ENCODE measurements at places on chromosomes 16 and 17.

DNA sequence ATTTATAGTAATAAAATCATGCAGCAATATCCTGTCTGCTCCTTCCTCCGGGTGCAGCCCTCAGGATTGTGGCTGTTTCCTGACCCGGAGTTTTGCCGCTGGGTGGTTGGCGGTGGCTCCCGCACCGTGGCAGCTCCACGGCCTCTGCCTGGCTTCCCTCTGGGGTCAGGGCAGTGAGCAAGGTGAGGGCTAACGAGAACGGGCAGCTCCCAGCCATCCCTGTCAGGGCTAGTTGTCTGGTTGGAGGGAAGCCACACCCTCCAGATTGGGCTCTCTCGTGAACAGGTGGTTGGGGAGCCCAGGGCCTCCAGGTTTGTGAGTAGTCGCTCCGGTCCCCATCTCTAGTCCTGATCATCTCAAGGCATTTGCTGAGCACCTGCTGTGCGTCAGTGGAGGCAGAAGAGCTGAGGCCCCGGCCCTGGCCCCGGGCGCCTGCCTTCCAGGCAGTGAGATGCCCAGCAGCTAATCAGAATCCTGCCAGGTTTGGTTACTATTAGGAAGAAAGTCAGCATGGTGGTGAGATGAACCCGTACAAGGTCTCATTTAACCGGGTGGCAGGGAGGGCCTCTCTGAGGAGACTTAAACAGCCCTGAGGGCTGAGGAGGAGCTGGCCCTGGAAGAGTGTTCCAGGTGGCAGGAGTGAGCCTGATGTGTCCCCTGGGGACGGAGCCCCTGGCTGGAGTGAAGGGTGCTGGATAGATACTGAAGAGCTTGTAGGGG, 2.3 kb upstream of the NUDT16L1 start:
- no peak for DNase-seq

GRCh38 chr17:38908676-38909181, 16.7 kb upstream of the LASP1NB start:
- no peak for DNase-seq

GRCh38 chr17:3647769-3648555, 11.4 kb downstream of the CTNS start:
- peak; percentile 38 for DNase-seq

DNA sequence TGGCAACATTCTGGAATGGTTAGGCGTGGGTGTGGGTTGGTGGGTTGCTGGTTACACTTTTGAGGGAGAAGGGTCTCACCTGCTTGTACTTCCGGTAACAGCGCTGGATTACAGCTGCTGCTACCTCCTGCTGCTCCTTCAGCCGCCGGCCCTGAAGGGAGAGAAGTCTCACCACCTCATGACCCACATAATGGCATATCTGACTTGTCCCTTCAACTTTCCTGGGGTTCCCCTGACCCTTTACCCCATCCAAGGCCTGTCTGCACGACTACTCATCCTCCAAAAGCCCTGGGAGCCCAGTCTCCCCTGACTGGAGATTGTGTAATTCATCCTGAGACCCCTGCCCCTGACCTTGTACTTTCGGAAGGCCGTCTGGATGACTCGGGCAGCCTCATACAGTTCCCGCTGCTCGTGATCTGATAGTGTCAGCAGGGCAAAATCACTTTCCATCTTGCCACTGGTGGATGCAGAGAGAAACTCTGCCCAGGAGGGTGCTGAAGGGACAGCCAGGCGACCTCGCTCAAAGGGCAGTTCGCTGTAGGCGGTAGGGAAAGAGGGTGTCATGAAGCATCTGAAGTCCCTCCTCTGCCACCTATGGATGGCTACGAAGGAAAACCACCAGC, 2.0 kb upstream of the SPAG7 start:
- DNase-seq, result peak; percentile 19

DNA sequence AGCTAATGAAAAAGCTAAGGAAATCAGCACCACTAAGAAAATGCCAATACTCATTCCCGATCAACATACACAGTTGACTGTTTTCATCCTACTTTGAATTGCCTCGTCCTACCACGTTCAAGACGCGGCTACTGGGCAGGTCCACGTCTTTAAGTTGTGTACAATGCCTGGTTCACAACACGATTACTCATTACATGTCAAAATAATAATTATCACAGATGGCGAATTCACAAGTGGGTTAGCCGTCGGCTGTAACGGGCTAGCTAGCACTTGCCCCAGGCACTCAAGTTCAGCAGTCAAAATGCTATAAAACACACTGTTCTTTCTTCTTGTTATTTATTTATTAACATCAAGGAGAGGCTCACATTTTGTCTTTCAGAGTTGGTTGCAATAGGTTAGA, 124.2 kb downstream of the ZFHX3 start:
- DNase-seq, result no peak

DNA sequence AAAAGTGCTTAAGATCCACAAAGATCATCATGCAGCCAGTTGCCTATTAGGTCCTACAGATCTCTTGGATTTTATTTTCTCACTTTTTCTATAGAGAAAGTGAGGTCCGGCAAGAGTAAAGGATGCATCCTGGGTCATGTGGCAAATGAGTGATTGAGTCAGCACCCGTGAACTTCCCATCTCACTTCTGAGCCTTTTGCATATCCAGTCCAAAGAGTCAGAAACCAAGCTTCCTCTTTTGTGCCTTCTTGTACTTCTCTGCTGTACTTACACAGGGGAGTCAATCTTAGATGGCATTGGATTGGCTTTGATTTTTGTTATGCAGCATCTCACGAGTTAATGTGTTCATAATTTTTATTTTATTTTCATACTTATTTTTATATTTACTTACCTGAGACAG, 114.2 kb upstream of the IRX5 start:
- peak; percentile 8 for DNase-seq

GRCh38 chr16:31421587-31421986, 6.6 kb downstream of the COX6A2 start:
- DNase-seq, result no peak

DNA sequence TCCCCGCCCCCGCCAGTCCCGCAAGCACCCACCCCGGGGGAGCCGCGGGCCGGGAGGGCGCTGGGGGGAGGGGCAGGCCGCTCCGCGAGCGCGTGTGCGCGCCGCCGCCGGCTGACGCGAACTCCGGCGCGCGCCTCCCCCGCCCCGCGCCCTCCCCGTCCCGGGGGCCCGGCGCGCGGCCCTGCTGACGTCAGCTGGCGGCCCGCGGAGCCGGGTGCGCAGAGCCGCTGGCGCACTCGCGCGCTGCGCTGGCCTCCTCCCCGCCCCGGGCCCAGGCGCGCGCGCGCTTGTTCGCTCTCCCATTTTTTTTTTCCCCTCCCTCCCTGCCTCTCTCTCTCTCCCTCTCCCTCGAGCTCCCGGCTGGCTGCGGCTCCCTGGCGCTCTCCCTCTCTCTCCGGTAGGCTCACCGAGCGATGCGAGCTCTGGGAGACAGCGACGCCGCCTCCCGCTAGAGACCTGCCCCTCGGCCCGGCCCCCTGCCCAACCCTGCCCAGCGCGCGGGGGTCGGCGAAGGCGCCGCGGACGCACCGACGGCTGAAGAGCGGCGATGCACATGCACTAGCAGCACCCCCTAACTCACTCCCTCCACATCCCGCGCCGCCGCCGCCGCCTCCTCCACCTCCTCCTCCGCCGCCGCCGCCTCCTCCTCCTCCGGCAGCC, at the start of gene GNAO1:
GNAO1 (plus strand) TSS at position 334 of the 660 bp plus-strand sequence. CDS start 747 bp downstream, outside the sequence.
- DNase-seq, result peak; percentile 45

GRCh38 chr17:77842528-77843147, 115.9 kb upstream of the TNRC6C start:
- DNase-seq, result peak; percentile 92

- no peak for DNase-seq
These were observed 142.6 kb upstream of the CRHR1 start for GRCh38 chr17:45641541-45641940.

GRCh38 chr17:5678171-5678570, 93.9 kb upstream of the NLRP1 start:
- DNase-seq, result no peak

DNA sequence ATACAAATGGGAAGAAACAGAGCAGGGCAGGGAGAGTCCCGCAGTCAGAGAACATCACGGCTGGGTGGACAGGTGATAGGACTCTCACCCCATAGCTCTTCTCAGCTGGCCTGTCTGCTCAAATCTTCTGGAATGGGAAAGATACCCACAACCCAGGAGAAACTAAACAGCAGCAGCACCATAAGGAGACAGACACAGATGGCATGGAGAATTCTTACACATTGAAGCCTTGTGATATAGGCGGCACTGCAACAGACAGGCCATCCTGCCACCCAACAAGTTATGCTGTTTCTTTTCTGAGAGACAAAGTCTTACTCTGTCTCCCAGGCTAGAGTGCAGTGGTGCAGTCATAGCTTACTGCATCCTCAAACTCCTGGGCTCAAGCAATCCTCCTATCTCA, 8.6 kb upstream of the ANKRD40CL start:
- DNase-seq, result no peak

DNA sequence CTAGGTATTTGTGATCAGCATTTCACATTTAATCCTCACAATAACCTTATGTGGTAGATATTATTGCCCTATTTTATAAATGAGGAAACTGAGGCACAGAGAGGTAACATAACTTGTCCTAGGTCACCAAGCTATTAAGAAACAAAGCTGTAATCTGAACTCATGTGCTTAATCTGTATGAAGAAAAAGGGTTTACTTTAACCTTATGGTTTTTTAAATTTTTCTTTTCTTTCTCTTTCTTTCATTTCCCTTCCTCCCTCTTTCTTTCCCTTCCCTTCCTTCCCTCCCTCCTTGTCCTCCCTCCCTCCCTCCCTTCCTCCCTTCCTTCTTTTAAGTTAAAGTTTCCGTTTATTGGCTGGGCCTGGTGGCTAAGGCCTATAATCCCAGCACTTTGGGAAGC, 105.2 kb upstream of the AMZ2 start:
- DNase-seq, result no peak

DNA sequence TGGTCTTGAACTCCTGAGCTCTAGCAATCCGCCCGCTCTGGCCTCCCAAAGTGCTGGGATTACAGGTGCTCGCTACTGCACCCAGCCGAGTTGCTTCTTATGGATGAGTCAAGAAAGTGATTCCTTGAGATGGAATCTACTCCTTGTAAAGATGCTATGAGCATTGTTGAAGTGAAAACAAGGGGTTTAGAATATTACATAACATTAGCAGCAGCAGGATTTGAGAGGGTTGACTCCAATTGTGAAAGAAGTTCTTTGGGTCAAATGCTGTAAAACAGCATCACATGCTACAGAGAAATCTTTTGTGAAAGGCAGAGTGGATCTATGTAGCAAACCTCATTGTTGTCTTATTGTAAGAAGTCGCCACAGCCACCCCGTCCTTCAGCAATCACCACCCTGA, 72.7 kb downstream of the NT5M start:
- DNase-seq, result peak; percentile 28

DNA sequence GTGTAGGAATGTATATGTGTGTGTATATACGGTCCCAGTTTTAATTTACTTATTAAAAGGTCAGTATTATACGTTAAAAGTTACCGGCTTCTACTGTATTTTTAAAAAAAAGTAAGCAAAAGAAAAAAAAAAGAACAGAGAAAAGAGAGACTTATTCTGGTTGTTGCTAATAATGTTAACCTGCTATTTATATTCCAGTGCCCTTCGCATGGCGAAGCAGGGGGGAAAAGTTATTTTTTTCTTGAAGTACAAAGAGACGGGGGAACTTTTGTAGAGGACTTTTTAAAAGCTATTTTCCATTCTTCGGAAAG, 1.6 kb downstream of the NOG start:
- DNase-seq, result no peak

DNA sequence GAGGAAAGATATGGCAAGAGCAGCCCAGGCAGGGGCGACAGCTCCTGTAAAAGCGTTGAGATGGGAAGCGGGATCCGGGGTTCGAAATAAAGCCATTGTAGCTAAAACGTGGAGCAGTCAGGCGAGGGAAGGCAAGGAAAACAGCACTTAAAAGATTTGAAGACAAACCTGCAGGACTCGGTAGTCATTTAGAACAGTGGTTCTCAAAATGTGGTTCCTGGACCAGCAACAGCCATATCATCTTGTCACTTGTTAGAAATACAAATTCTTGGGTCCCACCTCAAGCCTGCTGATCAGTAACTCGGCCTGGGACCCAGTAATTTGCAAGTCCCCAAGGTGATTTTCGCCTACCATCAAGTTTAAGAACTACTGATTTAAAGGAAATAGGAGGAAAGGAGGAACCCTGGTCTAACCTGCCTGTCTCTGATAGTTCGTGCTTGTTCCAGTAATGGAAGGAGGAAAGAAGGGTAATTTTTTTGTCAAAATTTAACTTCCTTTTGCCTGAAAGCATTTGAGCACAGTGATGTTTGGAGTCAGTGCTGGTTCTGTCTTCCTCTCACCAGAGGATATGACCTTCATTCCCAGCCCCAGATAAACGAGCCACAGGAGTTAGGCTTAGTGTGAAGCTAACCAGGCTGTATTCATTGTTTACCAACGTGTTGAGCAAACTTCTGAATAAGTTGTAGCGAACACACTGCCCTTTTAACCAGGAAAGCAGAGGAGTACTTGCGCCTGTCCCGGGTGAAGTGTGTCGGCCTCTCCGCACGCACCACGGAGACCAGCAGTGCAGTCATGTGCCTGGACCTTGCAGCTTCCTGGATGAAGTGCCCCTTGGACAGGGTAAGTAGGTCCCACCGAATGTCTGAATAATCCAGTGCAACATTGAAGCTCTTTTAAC, 1.1 kb downstream of the ORC6 start:
- no peak for DNase-seq

DNA sequence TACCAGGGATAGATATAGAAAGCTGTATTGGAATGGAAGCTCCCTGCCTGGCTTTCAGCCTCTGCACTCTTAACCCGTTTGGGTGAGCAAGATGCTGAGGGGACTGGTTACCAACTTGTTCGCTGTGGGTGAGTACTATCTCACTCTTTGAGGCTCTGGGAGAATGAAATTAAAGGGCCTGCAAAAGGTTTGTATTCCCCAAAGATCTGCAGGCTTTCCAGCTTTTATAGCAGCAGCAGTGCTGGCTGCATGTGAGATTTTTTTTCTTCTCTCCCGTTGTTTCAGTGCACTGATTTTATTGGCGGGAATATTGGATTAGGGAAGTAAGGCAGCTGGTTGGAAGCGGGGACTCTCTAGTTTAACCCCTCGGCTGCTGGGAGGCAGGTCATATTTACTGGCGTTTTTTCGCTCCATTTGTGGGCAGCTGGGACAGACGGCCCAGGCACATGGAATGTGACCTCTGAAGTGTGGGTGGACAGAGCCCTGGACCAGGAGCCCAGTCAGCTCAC, 30.9 kb downstream of the C17orf75 start:
- DNase-seq, result no peak

DNA sequence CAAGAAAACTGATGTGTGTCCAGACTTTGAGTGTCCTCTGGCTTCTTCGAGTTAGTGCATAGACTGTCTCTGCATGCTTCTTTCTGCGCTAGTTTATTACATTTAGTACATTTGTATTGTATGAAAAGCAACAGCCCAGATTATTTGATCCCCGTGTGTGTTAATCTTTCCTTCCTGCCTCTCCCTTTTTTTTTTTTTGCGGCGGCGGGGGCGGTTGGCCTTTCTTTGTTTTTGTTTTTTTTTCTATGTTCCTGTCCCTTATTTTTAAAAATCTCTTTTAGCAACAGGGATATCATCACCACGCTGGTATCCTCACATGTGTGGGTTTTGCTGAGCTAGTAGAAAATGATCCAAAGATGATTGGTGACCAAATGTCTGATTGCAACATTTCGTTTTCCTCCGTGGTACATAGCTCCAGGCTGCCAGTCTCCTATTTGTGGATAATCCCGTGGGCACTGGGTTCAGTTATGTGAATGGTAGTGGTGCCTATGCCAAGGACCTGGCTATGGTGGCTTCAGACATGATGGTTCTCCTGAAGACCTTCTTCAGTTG, 9.4 kb downstream of the SCPEP1 start:
- no peak for DNase-seq
